ENCODE measurements at places on chromosomes 12 and 14.

DNA sequence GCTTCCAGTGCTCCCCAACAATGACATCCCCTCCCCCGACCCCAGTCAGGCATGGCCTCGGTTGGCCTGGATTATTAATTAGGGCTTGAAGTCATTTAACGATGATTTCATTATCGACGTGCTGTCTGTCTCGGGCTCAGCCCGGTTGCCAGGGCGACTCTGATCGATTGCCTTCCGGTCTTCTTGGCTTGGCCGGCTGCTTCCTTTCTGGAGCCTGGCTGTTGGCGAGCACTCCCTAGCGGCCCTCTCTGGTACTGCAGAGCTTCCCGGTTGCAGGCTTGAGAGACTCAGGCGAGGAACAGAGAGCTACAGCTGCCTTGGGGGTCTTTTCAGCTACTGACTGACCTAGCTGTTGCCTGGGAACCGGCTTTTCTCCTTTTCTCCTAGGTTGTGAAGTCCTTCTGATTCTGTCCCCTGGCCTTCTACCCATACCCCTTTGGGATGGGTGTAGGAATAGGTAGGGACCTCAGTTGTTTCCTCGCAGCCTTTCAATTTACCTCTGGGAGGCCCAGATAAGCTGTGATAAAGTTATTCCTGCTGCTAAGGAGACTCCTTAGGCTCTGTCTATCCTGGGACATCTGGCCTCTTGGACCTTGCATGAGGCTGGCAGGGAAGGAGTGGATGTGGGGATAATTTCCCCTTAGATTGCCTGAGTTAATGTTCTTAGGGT is 5.5 kb upstream of the CISTR start:
- peak; percentile 92 for DNase-seq

DNA sequence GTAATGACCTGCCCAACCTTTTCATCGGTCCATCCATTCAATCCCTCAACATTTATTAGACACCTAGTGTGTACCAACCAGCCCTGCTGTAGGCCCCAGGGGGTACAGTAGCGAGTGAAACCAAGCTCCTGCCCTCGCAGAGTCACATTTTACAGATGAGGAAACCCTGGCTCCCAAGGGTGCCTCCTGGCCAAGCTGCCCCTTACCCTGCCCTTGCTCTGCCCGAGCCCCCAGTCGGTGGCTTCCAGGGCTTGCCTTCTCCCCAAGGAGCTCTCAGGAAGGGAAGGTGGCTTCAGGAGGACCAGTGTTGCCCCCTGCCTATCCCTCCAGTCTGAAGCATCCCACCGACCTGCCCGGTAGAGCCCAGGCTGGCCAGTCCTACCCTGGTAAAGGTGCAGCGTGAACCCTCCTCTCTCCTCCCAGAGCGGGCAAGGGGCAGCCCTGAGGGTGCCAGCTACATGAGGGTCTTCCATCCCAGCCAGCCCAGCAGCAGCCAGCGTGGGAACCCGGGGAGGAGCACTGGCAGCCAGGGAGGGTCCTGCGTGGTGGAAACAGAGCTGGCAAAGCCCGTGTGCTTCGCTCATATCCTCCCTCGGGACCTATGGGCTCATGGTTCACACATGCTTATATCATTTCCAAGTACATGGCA is 670 bp upstream of the BEGAIN start:
- DNase-seq: no peak

- no peak for DNase-seq
Observed at GRCh38 chr14:35341751-35342488, 49.7 kb downstream of the PSMA6 start.

DNA sequence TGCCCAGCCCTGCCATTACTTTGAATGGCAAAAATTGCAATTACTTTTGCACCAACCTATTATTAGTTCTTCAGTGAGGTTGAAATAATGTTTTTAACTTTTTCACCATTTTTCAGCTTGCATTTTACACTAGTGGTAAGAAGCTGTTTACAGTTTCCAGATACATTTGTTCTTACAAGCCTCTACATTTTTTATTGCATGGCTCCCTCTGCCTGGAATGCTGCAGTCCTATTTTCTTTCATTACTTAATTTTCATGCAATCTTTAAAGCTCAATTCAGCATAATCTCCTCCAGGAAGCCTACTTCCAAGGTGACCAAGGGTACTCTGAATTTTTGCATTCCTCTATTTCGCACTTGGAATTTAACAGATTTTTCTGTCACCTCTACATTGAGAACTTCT is 33.4 kb downstream of the CCER1 start:
- DNase-seq: no peak

DNA sequence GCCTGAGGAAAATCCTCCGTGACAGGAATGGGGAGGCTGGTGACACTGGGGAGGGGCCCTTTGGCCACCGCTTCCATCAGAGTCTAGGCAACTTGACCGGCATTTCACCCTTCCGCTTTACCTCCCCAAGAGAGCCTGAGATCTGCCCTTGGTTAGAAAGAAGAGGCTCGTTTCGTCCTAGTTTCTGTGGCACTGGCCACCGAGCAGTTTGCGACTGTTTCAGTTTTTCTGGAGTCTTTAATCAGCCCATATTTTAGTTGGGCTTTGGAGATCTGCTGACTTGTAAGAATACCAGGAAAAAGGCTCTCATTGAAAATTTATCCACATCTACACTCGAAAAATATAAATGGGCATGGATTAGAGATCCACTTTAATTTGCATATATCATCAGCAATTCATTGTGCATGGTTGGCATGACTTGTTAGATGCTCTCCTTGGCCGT is 414 bp upstream of the ANKS1B start:
- DNase-seq: no peak

DNA sequence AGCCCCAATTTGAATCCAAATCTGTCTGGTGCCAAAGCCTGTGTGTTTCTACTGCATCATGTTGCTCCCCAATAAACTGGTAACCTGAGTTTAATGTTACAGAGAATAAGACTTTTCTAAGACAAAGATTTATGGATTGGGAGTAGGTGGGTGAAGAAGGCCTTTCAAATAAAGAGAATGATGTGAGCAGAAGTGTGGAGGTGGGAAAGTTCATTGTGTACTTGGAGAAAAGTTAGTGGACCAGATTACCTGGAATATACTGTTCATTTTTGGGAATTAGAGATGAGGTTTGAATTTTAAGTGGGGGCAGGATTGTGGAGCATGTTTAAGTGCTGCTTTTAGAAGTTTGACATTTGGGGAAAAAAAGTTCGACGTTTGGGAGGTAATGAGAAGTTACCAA is 3.1 kb downstream of the FRS2 start:
- no peak for DNase-seq

DNA sequence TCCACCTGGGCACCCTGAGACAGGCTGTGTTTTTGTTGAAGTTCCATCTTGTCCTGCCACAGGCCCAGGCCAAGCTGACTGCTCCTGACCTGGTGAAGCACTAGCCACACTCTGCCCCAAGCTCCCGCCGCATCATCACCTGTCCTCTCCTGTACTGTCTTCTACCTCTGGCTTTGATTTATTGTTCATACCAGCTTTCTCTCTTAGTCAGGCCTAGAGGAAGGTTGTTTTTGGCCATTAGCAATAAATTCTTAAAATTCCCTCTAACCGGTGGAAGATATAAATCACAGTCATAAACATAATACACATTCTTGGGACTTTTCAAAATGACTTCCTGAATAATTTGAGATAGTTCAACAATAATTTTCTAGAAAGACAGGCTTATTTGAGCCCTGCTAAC is 169.4 kb downstream of the DAD1 start:
- no peak for DNase-seq

GRCh38 chr14:103501921-103502669 is 20.5 kb downstream of the CKB start:
- no peak for DNase-seq

- no peak for DNase-seq
Observed at GRCh38 chr12:43255522-43256111, 296.4 kb downstream of the ADAMTS20 start.

- DNase-seq: no peak
Observed at GRCh38 chr14:88181072-88181471, 142.0 kb downstream of the KCNK10 start.

DNA sequence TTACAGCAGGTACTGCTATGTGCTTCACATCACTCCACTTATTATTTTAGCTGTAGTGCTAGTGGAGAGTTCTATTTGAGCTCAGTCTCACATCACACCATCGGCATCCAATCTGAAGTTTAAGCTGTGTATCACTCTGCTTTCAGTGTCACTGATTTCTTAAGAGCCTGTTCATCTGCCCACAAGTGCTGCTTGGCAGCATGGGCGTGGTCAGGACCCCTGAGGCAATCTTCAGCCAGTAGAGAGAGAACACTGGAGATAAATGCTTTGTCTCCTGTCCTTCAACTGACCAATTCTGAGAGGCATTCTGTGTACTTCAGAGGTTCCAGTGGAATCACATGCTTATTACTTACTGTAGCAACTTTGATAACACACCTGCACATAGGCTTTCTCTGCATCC is 728.8 kb downstream of the RPS29 start:
- DNase-seq: no peak

- peak; percentile 60 for DNase-seq
Observed at GRCh38 chr12:130775953-130776856, 60.1 kb upstream of the RIMBP2 start.

GRCh38 chr14:89277203-89277602 is 139.8 kb downstream of the FOXN3 start:
- no peak for DNase-seq

GRCh38 chr14:94405486-94405885 is 17.1 kb upstream of the SERPINA1 start:
- no peak for DNase-seq

GRCh38 chr12:6250343-6250742 is 50.1 kb downstream of the CD9 start:
- no peak for DNase-seq

GRCh38 chr12:6122201-6122600 is 2.3 kb downstream of the VWF start:
- no peak for DNase-seq

- DNase-seq: no peak
Observed at GRCh38 chr12:116784238-116784612, 46.1 kb downstream of the RNFT2 start.

DNA sequence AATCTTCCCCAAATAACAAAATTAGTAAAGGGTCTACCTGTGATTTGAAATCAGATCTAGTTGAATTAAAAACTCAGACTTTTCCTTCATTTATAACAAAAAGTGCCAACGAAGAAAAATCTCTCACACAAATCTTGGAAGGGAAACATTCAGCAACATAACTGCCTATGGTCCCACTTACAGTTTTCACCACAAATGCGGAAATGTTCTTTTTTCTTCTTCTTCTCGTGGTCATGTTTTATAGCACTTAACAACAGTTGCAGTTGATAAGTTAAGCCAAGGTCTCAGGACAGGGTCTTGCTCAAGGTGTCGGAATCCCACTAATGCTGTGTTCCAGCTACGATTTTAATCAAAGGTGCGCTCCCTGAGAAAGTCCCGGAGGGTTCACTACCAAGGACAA is 10.1 kb downstream of the RNASE6 start:
- no peak for DNase-seq

DNA sequence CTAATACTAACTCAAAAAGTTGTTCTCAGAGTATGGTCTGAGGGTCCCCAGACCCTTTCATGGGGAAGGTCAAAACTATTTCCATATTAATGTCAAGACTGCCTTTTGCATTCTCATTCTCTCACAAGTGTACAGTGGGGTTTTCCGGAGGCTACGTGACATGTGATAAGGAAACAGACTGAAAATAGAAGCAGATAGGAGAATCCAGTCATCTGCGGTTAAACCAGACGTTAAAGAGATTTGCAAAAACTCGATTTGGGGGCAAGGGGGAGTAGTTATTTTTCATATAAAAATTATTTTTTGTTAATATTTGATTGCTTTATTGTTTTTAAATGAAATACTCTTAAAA is 1.0 kb upstream of the NAP1L1 start:
- DNase-seq: no peak
